ENCODE measurements at places on chromosomes 3 and 15. TPM values are rescaled to one million over a fixed set of nuclear protein-coding genes. Genes with fewer than 3 reads are reported as not detected.

VGLL3 gene
- total RNA-seq, result 0.92 TPM

PROS1 gene
- total RNA-seq, result 215 TPM

CDC25A gene
- 0.42 TPM for total RNA-seq

MON1A gene
- total RNA-seq, result 6.2 TPM

RTP3 gene
- total RNA-seq, result 21.1 TPM

MINAR1 gene
- 0.06 TPM for total RNA-seq

DUOXA2 gene
- not detected for total RNA-seq

ECE2 gene
- total RNA-seq, result not detected

LSAMP gene
- 0.22 TPM for total RNA-seq

C3orf49 gene
- total RNA-seq, result not detected

DNA sequence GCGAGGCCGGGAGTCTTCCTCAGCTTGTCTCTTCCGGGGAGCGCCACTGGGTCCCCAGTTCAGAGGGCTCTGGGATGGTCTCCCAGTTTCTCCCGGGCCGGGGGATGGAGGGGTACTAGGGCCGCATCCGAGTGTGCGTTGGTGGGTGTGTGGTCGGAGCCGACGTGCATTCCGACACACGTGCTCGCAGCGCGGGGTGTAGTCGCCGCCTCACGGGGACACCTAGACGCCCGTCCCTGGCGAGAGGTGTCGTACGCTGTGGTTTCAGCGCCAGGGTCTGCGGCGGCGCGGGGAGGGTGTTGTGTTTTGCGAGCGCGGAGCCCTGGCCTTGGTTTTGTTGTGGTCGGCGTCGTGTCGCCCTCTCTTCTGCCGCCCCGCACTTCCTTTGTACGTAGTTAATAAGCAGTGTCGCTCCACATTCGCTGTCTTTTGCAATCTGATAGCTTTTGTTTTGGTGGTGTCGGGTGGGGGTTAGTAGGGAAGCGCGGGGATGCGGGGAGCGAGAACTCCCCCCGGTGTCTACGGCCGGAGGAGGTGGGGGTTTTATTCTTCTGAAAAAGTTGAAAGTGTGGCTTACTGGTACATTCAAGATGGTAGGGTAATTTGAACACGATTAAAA, 2.2 kb downstream of the IGF1R start:
- H3K4me3 ChIP-seq, result peak overlapping the region; percentile 42
- no peaks in the 10 kb centered on the region for H3K4me1 ChIP-seq
- peak overlapping the region; percentile 65 for H3K27ac ChIP-seq
- H3K27me3 ChIP-seq, result peaks cover 34% of the 10 kb centered on the region
- peak; percentile 39 for DNase-seq

- DNase-seq, result no peak
- H3K27ac ChIP-seq, result no peak overlapping the region
- no peaks in the 10 kb centered on the region for H3K36me3 ChIP-seq
- no peaks in the 10 kb centered on the region for H3K4me1 ChIP-seq
- H3K4me3 ChIP-seq, result no peak overlapping the region
Observed at GRCh38 chr3:42161050-42161935, 70.1 kb downstream of the TRAK1 start.

DNA sequence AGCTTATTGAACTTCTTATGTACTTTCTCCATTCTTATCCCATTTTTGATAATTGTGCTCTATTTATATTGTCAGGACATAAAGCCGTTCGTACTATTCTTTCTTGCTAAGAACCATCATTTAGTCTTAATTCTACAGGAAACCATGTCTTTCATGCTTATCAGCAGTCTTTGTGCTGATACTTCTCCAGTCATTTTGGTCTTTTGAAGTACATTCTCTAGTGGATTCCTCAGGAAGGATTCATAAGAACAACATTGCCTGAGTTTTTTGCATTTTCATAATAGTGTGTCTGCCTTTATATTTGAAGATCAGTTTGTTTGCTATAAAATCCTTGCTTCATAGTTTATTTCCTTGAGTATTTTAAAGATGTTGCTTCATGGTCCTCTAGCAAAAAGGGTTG, 126.6 kb upstream of the NEO1 start:
- H3K27ac ChIP-seq, result no peak overlapping the region
- H3K4me3 ChIP-seq, result no peak overlapping the region
- H3K27me3 ChIP-seq, result no peaks in the 10 kb centered on the region
- H3K36me3 ChIP-seq, result no peaks in the 10 kb centered on the region
- H3K4me1 ChIP-seq, result no peaks in the 10 kb centered on the region
- DNase-seq, result no peak

DNA sequence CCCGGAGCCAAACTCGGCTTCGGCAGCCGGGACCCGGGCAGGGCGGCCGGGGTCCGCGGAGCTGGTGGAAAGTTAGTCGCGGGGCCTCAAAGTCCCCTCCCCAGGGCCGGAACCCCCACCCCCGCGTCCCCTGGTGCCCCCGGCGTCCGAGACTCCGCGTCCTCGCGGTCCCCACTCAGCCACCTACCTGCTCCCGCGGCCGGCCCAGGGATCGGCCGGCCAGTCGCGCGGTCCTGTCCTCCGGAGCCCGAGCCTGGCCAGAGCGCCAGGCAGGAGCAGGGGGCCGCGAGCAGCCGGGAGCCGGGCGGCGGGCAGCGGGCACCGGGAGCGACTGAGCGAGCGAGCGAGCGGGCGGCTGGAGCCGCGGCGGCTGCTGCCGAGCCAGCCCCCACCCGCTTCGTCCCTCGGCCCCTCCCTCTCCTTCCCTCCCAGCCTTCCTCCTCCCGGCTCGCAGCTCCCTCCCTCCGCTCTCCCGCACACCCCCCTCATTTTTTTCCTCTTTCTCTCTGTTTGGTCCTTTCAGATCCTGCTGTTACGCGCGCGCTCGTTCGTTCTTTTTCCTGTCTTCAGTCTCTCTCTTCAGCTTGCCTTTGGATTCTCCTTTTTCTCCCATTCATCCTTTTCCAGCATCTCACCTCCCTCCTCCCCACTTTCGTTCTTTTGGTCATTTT, at the start of gene MEGF11:
TSS of gene MEGF11 (minus strand) at position 333 of the 671 bp plus-strand sequence. CDS start 125,347 bp downstream, outside the sequence.
- H3K27me3 ChIP-seq, result peaks cover 12% of the 10 kb centered on the region
- peaks cover 7% of the 10 kb centered on the region for H3K4me1 ChIP-seq
- peak within 1 kb of the TSS; percentile 39 for H3K4me3 ChIP-seq
- DNase-seq, result peak; percentile 25

GRCh38 chr15:75570126-75570845, 8.8 kb downstream of the PTPN9 start:
- H3K36me3 ChIP-seq, result no peaks in the 10 kb centered on the region
- H3K27me3 ChIP-seq, result no peaks in the 10 kb centered on the region
- no peak overlapping the region for H3K4me3 ChIP-seq
- H3K27ac ChIP-seq, result no peak overlapping the region
- no peak for DNase-seq
- no peaks in the 10 kb centered on the region for H3K4me1 ChIP-seq

GRCh38 chr3:62167566-62168262, 205.6 kb downstream of the FEZF2 start:
- no peak overlapping the region for H3K27ac ChIP-seq
- DNase-seq, result no peak
- no peaks in the 10 kb centered on the region for H3K36me3 ChIP-seq
- no peaks in the 10 kb centered on the region for H3K27me3 ChIP-seq
- no peaks in the 10 kb centered on the region for H3K4me1 ChIP-seq

DNA sequence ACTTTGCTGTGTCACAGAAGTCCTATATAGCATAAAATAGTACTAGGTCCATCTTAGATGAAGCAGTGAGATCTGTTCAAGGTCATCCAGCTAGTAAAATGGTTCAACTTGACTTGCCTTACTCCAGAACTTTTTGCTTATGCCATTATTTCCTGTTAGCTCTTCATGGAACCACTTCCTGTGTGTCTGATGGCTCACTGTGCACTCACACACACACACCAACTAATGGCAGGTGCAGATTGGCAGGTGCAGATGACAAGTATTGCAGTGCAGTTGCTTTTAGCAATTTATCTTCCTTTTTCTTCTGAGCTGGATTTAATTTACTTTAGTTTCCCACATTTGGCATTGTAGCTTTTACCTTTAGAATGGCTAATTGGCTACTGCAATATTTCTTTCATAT, 29.8 kb downstream of the GOLGA8S start:
- no peaks in the 10 kb centered on the region for H3K27me3 ChIP-seq
- H3K4me1 ChIP-seq, result no peaks in the 10 kb centered on the region
- no peak overlapping the region for H3K27ac ChIP-seq

GRCh38 chr3:51502562-51502910, 2.7 kb upstream of the DCAF1 start:
- H3K27me3 ChIP-seq, result no peaks in the 10 kb centered on the region
- H3K27ac ChIP-seq, result no peak overlapping the region
- H3K4me3 ChIP-seq, result no peak overlapping the region
- H3K4me1 ChIP-seq, result no peaks in the 10 kb centered on the region
- no peak for DNase-seq

- DNase-seq, result no peak
- no peak overlapping the region for H3K27ac ChIP-seq
- H3K27me3 ChIP-seq, result no peaks in the 10 kb centered on the region
- no peaks in the 10 kb centered on the region for H3K4me1 ChIP-seq
Observed at GRCh38 chr15:43189296-43189695, 4.1 kb downstream of the CCNDBP1 start.

- no peak overlapping the region for H3K4me3 ChIP-seq
- H3K27me3 ChIP-seq, result no peaks in the 10 kb centered on the region
- DNase-seq, result no peak
- no peak overlapping the region for H3K27ac ChIP-seq
- H3K36me3 ChIP-seq, result no peaks in the 10 kb centered on the region
Observed at GRCh38 chr3:35522450-35522849, 116.9 kb upstream of the ARPP21 start.

DNA sequence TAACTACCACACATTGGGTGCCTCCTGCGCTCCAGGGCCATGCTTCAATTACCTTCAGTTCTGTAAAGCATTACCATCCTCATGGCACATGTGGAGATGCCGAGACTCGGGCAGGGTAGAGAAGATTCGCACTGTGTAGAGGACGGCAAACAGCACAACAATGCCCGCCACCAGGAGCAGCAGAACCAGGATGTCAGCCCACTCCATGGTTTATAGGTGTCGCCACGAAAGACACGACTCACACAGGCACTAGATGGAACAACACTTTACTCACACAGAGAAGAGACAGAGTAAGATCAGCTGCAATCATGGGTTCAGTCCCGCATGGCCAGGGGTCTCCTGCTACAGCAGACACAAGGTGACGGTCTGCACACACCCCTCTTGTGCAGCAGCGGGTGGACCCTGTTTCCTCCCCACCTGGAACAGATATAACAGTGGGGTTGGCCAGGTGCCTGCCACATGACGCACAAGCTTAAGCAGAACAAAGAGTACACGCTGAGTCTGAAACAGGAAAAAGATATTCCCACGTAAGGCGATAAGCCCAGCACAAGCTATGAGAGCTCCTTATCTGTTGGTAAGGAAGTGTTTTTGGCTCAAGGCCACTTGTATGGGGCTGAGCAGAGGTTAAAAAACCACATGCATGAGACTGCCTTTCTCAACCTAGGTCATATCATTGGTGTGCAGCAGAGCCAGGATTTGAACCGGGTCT, 2.5 kb upstream of the TBC1D21 start:
- no peak overlapping the region for H3K4me3 ChIP-seq
- H3K27ac ChIP-seq, result no peak overlapping the region
- no peaks in the 10 kb centered on the region for H3K36me3 ChIP-seq

DNA sequence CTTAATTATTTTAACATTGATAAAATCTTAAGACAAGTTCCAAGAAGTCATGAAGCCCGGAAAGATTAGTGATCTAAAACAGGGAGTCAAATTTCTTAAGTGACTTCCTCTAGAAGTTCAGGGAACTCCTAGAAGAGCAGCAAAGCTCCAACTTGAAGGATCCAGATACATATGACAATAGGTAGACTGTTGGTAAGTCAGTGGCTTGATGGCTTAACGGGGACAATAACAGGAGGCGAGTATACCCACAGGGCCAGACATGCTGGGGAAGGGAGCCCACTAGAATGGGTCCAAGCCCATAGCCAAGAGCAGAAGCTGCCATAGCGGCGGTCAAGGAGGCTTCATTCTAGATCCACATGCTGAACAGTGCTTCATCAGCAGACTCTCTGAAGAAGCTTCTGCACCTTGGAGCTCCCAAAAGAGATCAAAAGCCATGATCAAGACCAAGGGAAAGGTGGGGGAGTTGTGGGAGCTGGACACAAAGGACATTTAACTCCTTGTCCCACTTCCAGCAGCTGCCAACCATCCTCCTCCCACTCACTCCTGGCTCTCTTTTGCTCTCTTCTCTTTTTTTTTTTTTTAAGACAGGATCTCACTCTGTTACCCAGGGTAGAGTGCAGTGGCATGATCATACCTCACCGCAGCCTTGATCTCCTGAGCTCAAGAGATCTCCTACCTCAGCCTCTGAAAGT, 10.2 kb upstream of the CA12 start:
- H3K4me3 ChIP-seq, result no peak overlapping the region
- H3K27me3 ChIP-seq, result no peaks in the 10 kb centered on the region
- no peak overlapping the region for H3K27ac ChIP-seq
- H3K4me1 ChIP-seq, result no peaks in the 10 kb centered on the region

- H3K36me3 ChIP-seq, result no peaks in the 10 kb centered on the region
- H3K27ac ChIP-seq, result no peak overlapping the region
- no peak overlapping the region for H3K4me3 ChIP-seq
- no peaks in the 10 kb centered on the region for H3K27me3 ChIP-seq
- peaks cover 24% of the 10 kb centered on the region for H3K4me1 ChIP-seq
Observed at GRCh38 chr3:71069797-71070196, 513.7 kb downstream of the FOXP1 start.

DNA sequence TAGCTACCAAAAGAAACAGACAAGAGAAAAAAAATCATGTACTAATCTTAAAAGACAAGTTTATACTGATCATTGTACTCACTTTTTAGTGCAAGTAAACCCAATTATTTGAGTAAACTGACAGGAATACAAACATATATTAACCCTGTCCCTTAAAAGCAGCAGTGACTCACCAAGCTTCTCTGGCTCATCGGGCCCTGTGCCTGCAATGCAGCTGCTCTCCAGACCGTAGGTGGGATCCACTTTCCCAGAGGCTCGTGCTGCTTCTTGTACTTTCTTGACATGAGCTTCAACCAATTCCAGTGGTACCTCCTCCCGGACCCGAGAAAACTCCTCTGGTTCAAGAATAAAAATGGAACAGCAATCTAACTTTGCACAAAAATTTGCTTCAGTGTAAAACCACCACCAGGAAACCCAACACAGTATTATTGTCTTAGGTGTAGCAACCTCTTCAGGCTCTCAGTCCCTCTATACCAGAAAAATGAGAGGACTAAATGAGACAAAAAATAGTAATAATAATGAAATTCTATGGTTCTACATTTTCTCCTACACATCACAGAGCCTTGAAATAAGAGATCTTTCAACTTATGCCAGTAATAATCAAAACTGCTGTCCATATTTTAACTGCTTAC, 82.6 kb upstream of the CSPG5 start:
- H3K4me3 ChIP-seq, result no peak overlapping the region
- no peaks in the 10 kb centered on the region for H3K27me3 ChIP-seq
- H3K36me3 ChIP-seq, result peaks cover 17% of the 10 kb centered on the region
- DNase-seq, result no peak
